Activated T-cell treated with anti-CD3 and anti-CD28 coated beads, Interleukin-2, amount 50 U/mL, for 72 hours (primary cell): ENCODE measurements at places on chromosomes 1 and 21. TPM values are rescaled to one million over a fixed set of nuclear protein-coding genes. Genes with fewer than 3 reads are reported as not detected.

DNA sequence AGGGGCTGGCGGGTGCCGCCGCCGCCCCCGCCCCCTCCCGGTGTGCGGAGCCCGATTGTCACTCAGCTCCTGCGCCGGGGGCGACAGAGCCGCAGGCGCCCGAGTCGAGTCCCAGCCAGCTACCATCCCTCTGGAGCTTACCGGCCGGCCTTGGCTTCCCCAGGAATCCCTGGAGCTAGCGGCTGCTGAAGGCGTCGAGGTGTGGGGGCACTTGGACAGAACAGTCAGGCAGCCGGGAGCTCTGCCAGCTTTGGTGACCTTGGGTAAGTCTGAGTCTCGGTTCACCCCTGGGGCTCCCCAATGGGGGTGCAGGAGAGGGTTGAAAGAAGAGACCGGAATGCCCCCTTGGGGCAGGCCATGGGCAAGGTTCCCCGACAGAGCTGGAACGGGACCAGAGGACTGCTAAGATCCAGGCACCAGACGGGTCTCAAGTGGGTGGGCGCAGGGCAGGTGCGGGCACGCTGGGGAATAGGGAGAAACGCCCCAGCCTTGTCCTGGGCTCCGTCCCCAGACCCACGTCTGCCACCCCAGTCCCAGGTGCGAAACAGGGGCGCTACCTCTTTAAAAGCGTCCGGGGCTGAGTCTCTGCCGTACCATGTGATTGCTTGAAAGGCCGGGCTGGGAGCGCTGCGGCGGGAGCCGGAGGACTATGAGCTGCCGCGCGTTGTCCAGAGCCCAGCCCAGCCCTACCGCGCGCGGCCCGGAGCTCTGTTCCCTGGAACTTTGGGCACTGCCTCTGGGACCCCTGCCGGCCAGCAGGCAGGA lies at the start of gene ADORA1:
ADORA1 (plus strand) TSS at position 61 of the 765 bp plus-strand sequence. CDS start 1,116 bp downstream, outside the sequence.
- DNase-seq: peak; percentile 8

DNA sequence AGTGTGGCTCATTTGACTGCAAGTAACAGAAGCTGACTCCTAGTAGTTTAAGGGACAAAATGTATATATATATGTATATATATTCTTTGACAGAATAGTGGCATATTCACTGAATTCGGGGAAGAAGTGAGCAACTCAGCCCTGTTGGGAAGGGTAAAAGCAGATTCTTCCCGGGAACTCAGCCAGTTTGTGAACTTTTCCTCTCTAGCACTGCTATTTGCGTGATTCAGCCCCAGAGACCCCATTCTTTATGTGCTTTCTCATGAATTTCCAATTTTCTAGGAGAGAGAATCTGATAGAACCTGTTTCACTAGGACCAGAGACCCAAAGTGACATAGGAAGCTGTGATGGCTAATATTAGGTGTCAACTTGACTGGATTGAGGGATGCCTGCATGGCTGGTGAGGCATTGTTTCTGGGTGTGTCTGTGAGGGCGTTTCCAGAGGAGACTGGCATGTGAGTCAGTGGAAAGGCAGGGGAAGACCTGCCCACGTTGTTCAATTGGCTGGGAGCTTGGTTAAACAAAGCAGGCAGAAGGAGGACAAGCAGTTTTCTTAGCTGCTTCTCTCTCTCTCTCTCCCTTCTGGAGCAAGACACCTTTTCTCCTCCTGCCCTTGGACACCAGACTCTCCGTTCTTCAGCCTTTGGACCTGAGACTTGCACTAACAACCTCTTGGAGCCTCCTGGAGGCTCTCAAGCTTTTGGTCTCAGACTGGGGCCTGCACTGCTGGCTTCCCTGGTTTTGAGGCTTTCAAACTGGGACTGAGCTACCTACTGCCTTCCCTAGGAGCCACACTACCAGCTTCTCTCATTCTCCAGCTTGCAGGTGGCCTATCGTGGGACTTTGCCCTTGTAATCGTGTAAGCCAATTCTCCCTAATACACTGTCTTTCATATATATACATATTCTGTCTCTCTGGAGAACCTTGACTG lies 93.4 kb upstream of the KCNK1 start:
- no peak for DNase-seq

Gene SPRR5
- total RNA-seq: not detected

Gene CENPL
- total RNA-seq: 38.3 TPM

DNA sequence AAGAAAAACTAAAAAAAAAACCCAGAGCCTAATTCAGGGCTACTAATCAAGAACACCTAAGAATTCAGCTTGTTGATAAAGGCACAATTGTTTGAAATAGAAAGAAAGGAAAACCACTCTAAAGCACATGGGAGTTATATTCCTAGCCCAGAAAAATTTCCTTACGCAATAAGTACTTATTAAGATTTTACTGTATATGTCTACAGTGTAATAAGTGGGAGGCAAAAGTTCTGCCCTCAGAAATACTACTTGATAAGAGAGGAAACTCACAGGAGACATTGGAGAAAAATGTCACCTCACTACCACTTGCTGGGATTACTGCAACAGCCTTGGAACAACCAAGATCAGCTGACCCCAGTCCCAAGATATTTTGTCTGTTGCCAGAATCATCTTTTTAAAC lies 66.1 kb downstream of the IARS2 start:
- no peak for DNase-seq

GRCh38 chr1:113140588-113141446 lies 67.8 kb downstream of the LRIG2 start:
- peak; percentile 56 for DNase-seq

Gene ID3
- 32.3 TPM for total RNA-seq

Gene PDPN
- not detected for total RNA-seq

Gene VWA1
- 1.4 TPM for total RNA-seq
